ENCODE measurements at places on chromosomes 1 and 21.
A peak's percentile ranks its signal among the peaks of the same experiment; 100 is the strongest.

DNA sequence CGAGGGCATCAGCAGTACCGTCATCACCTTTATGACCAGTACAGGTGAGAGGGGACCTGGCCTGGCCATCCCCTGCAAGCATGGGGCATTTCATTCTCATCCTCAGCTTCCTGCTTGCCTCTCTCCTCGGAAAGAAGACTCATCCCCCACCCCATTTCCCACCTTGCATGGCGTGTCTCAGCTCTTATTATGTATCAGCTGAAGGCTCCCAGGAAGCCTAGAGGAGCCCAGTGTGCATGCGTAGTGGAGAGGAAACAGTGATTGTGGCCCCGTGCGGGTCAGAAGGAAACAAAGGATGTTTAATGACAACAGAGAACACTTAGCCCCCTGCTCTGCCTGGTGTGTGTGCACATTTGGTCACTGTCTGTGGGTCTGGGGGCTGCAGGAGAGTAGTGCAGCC, 40.3 kb upstream of the CNTN2 start:
- no peak for DNase-seq

- DNase-seq = no peak
These were observed 1.8 kb upstream of the ANP32E start for GRCh38 chr1:150237746-150238145.

DNA sequence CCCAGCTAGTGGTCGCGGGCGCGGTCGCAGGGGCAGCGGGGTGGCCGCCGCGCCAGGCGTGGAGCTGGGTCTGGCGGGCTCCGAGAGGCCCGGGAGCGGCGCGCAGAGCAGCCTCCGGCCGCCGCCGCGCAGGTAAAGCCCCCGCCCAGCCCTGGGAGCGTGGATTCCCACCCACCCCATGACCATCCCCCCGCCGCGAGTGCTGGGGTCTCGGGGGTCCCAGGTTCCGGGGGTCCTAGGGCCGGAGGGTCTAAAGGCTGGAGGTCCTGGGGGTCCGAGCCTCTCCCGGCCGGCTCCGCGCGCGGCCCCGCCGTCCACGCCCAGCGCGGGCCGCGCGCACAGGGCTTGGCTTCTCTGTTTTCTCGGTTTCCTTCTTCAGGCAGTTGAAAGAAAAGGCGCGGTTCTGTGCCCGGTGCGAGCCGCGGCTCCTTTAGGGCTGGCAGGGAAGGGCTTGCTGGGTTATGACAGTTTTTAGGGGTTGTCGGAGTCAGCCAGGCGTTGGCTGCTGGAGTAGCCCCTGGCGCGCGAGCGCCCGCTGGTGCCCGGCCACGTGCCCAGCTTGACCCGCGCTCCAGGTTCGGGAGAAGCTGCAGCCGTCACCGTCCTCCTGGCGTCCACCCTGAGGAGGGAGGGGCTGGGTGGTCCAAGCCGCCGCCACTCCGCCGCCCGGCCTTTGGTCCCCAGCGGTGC, 359 bp downstream of the LRRC3 start:
- DNase-seq = peak; percentile 43

DNA sequence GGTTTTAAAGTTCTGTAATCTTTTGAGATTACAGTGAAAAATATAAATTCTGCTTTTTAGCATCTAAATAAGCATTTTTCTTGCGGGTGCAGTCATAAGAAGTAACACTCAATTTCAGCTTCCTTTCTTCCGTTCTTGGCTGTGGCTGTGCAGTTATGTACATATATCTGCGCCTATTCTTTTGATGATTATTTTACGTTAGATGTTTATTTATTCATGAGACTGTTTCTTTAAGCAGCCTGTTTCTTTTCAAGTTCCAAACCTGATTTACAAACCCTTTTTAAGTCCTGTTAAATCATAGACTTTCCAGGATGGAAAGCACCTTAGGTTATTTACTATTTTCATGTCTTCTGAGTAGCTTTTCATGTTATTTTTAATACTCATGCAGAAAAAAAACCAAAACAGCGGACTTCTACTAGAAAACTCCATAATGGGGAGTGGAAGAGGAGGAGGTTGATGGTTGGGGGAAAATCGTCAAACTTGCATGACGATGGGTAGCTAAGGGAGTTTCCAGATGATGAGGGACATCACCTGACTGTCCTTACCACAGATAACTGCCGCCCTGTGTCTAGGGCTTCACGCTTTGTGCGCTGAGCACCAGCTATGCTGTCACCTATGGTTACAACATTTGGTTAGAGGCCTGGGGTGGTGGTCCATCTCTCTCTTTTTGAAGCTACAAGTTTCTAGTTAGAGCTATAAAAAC, 2.6 kb downstream of the PRDM2 start:
- DNase-seq = no peak

GRCh38 chr21:43903451-43904091, 38.5 kb downstream of the AGPAT3 start:
- DNase-seq = no peak

DNA sequence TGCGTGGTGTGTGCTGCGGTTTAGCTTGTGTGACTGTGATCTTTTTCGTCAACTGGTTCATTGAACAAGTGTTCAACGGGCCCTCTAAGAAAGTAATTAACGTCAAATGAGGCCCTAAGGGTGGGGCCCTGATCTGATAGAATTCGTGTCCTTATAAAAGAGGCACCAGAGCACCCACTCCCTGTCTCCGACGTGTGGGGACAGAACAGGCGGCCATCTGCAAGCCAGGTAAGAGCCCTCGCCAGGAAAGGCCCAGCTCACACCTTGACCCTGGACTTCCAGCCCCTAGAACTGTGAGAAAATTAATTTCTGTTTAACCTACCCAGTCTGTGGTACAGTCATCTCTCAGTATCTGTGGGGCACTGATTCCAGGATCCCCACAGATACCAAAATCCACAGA, 20.4 kb upstream of the SAMD11 start:
- DNase-seq = no peak
